ENCODE measurements at places on chromosomes 16 and 17.

DNA sequence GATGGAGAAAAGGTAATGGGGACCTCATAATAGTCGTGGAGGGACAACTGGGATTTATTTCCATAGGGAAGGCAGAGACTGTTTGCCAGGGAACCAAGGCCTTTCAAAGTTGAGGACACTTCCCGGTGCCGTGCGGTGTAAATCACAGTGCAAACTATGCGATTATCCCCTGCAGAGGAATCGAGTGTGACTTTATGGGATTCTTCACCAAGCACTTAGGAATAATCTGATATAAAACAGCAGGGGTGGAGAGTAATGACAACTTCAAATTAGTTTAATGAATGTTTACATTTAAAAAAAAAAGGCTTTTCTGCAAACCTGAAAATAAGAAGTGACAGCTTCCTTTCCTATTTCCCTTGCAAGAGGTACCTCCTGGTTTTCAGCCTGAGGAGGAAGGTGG is 538.2 kb downstream of the MAF start:
- no peak for DNase-seq

GRCh38 chr17:79400989-79401703 is 209.7 kb downstream of the RBFOX3 start:
- peak; percentile 29 for DNase-seq

DNA sequence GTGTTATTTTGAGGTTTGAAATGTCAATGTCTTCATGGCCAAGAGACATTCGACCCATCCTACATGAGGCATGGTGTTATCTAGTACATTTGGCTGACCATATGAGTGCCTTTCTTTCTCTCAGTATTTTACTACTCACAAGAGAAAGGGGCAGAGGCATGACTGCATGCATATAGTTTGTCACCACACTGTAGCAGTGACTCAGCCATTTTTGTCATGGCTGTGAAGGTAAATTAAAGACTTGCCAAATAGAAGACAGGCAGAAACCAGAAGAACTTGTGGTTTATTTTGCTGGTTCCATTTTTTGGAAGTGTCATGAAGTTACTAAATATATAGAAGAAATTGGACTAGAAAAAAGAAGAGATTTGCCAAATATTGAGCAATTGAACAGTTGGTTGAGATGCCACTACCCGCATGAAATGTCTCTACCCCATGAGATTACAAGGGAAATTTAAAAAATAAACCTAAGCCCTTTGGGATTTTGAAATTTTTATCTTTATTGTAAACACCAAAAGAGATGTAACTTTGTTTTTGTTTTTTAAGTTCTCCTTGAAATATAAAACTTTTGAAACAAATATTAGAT is 170.3 kb downstream of the CHD9 start:
- no peak for DNase-seq

DNA sequence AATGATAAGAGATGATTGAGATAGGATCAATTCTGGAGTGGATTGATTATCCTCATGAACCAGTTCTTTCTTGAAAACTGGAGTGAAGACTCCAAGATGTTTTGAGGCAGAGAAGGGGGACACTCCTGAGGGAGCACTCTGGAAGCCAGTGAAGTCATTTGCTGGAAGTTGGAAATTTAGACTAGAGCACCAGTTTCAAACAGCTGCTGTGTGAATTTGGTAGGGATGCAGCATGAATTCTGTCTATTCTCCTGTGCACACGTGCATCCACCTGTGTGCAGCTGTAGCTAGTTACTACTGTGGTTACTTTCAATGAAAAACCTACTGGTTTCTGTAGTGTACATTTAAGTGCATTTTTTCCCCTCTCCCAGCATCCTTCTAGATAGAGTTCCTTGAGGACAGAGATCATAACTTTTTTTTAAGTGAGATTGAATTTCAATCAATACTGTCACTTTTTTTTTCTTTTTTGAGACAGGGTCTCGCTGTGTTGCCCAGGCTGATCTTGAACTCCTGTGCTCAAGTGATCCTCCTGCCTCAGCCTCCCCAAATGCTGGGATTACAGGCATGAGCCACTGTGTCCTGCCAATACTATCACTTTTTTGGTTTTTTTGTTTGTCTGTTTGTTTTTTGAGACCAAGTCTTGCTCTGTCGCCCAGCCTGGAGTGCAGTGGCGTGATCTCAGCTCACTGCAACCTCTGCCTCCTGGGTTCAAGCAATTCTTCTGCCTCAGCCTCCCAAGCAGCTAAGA is 65.9 kb downstream of the TUBD1 start:
- DNase-seq: no peak

GRCh38 chr17:7042501-7043181 is 1.3 kb downstream of the SLC16A11 start:
- DNase-seq: no peak

DNA sequence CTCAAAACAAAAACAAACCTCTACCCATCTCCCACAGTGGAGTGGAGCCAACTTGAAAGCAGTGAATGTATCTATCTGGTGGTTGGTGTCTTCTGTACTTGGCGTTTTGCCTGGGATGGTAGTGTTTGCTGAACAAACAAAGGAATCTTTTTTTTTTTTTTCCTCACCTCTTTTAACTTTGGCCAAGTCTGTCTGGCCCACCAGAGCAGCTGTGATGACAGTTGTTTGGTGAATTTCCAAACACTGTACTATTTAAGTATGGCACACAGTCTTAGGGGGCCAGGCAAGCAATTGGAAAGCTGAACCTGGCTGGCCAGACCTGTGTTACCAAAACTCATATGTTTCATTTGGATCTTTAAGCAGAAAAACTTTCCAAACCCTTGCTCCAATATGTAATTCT is 101.8 kb upstream of the CDH13 start:
- no peak for DNase-seq

GRCh38 chr17:67605256-67605912 is 112.4 kb upstream of the NOL11 start:
- no peak for DNase-seq

GRCh38 chr16:65728652-65729051 is 606.8 kb upstream of the CDH11 start:
- DNase-seq: no peak

DNA sequence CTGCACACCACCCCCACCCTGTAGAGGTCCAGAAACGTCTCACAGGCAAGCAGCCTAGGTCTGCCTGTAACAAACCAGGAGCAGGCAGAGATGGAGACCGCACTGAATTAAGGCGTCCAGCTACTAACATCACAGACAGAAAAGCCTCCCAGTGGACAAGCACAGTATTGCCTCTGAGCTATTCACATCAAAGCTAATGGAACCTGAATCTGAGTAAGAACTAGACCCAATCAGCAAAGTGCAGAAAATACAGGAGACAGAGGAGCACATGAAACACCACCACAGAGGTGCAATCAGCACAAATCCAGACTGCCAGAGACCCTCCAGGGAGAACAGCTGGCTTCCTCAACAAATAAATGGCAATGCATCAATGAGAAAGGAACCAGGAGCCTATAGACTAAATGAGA is 22.2 kb upstream of the PEMT start:
- peak; percentile 44 for DNase-seq

DNA sequence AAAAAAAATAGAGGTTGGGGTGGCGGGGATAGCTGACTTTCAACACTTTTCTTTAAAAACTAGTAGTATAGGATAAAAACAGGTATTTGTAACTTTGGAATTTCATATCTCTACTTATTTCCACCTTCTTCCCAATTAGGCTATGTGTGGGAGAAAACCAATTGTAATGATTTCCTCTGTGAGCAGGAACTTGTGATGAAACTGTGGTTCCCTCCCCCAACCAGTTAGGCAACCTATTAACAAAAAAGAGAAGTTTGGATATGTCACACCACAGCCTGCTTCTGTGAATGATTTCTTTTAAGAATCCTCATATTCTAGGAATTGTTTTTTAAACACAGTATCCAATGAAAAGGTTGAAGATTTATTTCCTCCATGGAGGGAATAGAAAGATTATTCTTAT is 1.9 kb downstream of the IGSF6 start:
- no peak for DNase-seq

GRCh38 chr16:17426451-17426850 is 44.3 kb downstream of the XYLT1 start:
- DNase-seq: no peak

- DNase-seq: peak; percentile 81
Observed at GRCh38 chr17:27268394-27269085, 25.4 kb upstream of the WSB1 start.

DNA sequence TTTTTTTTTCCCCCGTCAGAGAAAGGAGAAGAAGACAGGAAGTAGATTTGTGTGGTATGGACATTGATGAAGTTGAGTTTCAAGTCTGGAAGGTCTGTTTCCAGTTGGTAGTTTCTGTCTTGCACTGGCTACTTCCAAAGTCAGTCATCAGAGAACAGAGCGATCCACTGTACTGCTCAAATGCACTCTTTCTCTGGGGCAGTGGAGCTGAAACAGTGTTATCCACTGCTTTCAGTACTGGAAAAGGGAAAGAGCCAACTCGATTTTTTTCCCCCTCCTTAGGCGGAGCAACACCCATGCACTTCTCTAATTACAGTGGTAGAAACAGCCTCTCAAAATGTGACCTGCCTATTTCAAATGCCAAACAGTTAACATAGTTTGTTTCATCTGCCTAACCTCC is 7.4 kb downstream of the PRKCA start:
- no peak for DNase-seq

- no peak for DNase-seq
Observed at GRCh38 chr16:67286441-67287235, 7.3 kb downstream of the PLEKHG4 start.

- no peak for DNase-seq
Observed at GRCh38 chr16:27414788-27415431, 12.9 kb downstream of the IL21R start.

DNA sequence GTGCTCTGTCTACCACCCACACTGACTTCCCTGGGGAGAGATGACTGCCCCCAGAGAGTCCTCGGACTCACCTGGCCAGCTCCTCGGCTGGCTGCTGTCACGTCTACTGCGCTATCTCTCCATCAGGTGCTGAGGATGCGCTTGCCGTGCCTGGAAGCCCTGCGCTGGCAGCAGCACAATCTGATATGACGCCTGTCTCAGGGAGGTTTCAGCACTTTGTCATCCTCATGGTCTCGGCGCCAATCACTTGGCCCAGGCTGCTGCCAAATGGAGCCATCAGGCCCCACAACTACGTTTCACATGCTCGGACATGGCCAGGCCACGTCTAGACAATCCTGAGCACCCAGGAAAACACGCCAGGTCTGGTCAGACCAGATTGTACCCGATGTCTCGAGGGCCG is 46.7 kb downstream of the FOXL1 start:
- no peak for DNase-seq

- DNase-seq: no peak
Observed at GRCh38 chr17:48738803-48739526, 10.4 kb upstream of the HOXB13 start.

DNA sequence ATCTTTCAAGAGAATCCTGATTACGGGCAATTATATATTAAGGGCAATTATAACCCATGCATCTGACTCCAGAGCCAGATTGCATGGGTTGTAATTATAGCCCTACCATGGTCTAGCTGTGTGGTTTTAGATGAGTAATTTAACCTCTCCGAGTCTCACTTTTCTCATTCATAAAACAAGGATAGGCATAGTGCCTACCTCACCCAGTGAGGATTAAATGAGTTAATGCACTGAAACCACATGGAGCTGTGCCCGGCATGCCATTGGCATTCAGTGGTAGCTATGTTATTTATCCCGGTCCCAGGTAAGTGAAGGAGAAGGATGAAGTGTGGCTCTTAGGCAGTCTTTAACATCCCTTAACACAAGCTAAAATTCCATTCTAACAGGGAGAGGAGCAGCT is 6.3 kb downstream of the SNX20 start:
- DNase-seq: no peak

- no peak for DNase-seq
Observed at GRCh38 chr16:85557083-85557970, 55.8 kb upstream of the GSE1 start.

Measured in NCI-H524 treated with DMSO at 0.1 percent for 48 hours (cell line).